ENCODE measurements at places on chromosomes 5 and 9.

DNA sequence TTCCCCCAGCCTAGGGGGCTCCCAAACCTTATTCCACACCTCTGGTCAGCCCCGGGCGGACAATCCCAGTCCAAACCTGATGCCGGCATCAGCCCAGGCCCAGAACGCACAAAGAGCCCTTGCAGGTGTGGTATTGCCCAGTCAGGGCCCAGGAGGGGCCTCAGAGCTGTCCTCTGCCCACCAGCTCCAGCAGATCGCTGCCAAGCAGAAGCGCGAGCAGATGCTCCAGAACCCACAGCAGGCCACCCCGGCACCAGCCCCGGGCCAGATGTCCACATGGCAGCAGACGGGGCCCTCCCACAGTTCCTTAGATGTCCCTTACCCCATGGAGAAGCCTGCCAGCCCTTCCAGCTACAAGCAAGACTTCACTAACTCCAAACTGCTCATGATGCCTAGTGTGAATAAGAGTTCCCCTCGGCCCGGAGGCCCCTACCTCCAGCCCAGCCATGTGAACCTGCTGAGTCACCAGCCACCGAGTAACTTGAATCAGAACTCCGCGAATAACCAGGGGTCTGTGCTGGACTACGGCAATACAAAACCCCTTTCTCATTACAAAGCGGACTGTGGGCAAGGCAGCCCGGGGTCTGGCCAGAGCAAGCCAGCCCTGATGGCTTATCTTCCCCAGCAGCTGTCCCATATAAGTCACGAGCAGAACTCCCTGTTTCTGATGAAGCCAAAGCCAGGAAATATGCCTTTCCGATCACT, 27.6 kb upstream of the LTC4S start:
- no peak overlapping the region for H3K4me3 ChIP-seq
- DNase-seq: no peak
- H3K4me1 ChIP-seq: peaks cover 42% of the 10 kb centered on the region
- H3K27ac ChIP-seq: no peak overlapping the region
- H3K36me3 ChIP-seq: peaks cover 14% of the 10 kb centered on the region

DNA sequence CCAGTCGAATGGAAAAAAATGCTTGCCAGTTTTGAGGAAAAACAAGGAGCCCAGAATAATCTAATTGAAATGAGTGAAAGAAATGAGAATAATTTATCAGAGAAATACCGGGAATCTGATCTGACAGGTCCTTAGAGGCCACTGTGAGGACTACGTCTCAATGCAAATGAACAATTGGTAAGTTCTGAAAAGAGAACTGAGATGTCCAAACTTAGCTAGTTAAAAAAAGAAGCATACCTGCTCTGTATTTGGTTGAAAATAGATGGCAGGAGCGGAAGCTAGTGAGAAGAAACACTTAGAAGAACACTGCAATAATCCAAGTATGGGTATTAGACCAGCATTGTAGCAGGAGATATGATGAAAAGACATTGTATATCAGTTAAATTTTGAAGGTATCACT, 161.2 kb downstream of the CDH9 start:
- H3K4me1 ChIP-seq: no peaks in the 10 kb centered on the region
- DNase-seq: no peak
- H3K36me3 ChIP-seq: no peaks in the 10 kb centered on the region
- H3K4me3 ChIP-seq: no peak overlapping the region
- no peak overlapping the region for H3K27ac ChIP-seq

DNA sequence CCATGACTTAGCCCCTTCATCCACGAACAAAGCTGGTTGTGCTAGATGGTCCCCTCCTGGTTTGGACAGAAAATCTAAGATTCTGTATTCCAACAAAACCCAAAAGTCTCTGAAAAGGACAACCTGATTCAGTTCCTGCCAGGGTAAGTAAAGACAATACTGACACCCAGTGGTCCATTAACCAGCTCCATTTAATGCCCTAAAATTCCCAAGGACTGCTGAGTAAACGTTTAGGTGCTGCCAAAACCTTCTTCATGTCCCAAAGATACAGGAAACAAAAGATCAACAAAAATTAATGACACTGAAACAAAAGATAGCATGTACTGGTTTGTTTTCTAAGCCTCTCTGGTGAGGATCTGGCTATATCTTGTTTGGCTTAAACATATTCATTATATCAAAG, 25.3 kb upstream of the PPP1R2B start:
- no peaks in the 10 kb centered on the region for H3K36me3 ChIP-seq
- H3K27me3 ChIP-seq: peaks cover 18% of the 10 kb centered on the region
- H3K4me1 ChIP-seq: no peaks in the 10 kb centered on the region
- H3K27ac ChIP-seq: no peak overlapping the region
- DNase-seq: no peak
- H3K4me3 ChIP-seq: no peak overlapping the region

DNA sequence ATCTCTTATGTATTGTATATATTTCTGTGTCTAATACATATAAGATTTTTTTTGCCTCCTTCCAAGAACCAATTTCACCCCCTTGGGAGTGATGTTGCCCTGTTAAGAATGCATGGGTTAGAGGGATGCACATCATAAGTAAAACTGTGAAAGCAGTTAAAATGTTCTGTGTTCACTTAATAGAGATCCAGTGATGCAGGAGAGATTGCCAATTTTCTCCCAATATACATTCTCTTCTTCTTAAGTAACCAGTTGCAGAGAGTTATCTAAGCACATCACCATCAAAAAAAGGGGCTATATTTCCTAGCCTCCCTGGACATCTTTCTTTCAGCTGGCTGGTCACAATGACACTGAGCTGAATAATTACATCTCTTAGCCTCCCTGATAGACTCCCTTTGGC, 307.0 kb downstream of the OSTF1 start:
- no peak overlapping the region for H3K27ac ChIP-seq
- H3K36me3 ChIP-seq: no peaks in the 10 kb centered on the region
- no peaks in the 10 kb centered on the region for H3K4me1 ChIP-seq
- no peak overlapping the region for H3K4me3 ChIP-seq
- H3K27me3 ChIP-seq: no peaks in the 10 kb centered on the region

- no peak overlapping the region for H3K4me3 ChIP-seq
- H3K36me3 ChIP-seq: peaks cover 69% of the 10 kb centered on the region
- H3K4me1 ChIP-seq: no peaks in the 10 kb centered on the region
- peak overlapping the region; percentile 30 for H3K27ac ChIP-seq
Observed at GRCh38 chr5:147611483-147611882, 101.6 kb upstream of the DPYSL3 start.

DNA sequence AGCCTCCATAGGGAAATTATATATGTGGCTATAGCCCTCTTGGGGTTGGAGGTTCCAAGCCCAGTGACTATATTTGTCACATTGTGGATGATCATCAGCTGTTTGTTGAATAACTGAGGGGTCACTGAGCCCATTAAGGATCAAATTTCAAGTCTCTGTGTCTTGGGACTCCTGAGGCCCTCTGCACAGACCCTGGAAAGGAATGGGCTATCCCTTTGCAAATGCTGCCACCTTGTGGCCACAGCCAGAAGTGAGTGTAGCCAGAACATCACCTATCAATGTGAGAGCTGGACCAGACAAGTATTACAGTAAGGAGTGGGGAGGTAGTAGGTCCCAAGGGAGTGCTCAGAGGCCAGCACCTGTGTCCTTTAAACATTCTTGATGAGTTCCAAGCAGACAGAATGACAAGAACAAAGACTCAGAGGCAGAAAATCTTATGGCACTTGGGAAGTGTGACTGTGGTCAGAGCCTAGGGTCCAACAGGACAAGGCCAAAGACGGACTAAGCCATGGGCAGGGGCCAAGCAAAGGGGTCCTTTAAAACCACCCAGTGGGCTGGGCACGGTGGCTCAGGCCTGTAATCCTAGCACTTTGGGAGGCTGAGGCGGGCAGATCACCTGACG, 8.2 kb downstream of the RPP25L start:
- peaks cover 6% of the 10 kb centered on the region for H3K4me1 ChIP-seq
- peaks cover 9% of the 10 kb centered on the region for H3K27me3 ChIP-seq
- peak; percentile 96 for DNase-seq

DNA sequence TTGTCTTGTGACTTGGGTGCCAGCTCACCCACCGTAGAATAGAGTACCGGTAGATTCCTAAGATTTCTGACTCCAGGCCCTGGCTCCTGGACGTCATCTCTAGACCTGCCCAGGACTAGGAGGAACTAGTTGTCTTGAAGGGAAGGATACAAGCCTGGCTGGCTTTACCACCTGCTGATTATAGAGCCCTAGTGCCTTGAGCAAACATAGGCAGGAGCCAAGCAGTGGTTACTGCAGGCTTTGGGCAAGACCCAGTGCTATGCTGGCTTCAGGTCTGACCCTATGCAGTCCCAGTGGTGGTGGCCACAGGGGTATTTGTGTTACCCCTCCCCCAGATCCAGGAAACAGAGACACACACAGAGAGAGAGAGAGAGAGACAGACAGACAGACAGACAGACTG, 606.2 kb downstream of the PDE4D start:
- peak overlapping the region; percentile 51 for H3K27ac ChIP-seq
- H3K36me3 ChIP-seq: peaks cover 2% of the 10 kb centered on the region
- H3K4me1 ChIP-seq: peaks cover 20% of the 10 kb centered on the region
- no peak overlapping the region for H3K4me3 ChIP-seq

- no peaks in the 10 kb centered on the region for H3K27me3 ChIP-seq
- peak overlapping the region; percentile 96 for H3K4me3 ChIP-seq
- DNase-seq: no peak
- H3K4me1 ChIP-seq: peaks cover 43% of the 10 kb centered on the region
- peaks cover 6% of the 10 kb centered on the region for H3K36me3 ChIP-seq
- H3K27ac ChIP-seq: no peak overlapping the region
Observed at GRCh38 chr9:3528451-3528850, 2.6 kb upstream of the RFX3 start.

GRCh38 chr5:177372034-177372896, 12.0 kb upstream of the SLC34A1 start:
- H3K4me1 ChIP-seq: peaks cover 16% of the 10 kb centered on the region
- H3K27ac ChIP-seq: no peak overlapping the region
- no peak overlapping the region for H3K4me3 ChIP-seq

- H3K4me1 ChIP-seq: no peaks in the 10 kb centered on the region
- no peak overlapping the region for H3K27ac ChIP-seq
- no peak for DNase-seq
- no peaks in the 10 kb centered on the region for H3K36me3 ChIP-seq
Observed at GRCh38 chr5:21817668-21818369, 1035.3 kb downstream of the CDH12 start.

DNA sequence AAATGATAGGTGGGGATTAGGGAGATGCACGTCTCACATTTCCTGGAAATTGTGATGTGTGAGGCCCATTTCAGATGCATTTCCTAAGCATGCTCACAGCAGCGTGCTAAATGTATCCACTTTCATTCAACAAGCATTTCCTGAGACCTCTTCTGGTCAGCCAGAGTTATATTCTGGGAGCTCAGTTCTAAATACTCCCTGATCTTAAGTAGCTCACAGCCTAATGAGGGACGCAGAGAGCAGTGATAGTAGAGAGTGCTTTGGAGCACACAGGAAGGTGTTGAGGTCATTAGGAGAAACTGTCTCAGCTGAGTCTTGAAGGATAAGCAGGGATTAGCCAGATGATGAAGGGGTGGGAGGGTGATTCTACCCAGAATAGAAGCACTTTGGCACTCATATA, 46.2 kb upstream of the FSD1L start:
- H3K36me3 ChIP-seq: no peaks in the 10 kb centered on the region
- H3K27me3 ChIP-seq: no peaks in the 10 kb centered on the region
- no peak overlapping the region for H3K27ac ChIP-seq
- H3K4me1 ChIP-seq: peaks cover 13% of the 10 kb centered on the region
- DNase-seq: no peak
- H3K4me3 ChIP-seq: no peak overlapping the region

GRCh38 chr5:144378681-144379080, 208.0 kb downstream of the KCTD16 start:
- no peaks in the 10 kb centered on the region for H3K36me3 ChIP-seq
- DNase-seq: no peak
- H3K27ac ChIP-seq: no peak overlapping the region
- H3K4me3 ChIP-seq: no peak overlapping the region
- no peaks in the 10 kb centered on the region for H3K27me3 ChIP-seq

GRCh38 chr9:89534515-89535287, 36.8 kb upstream of the SEMA4D start:
- H3K4me1 ChIP-seq: peaks cover 2% of the 10 kb centered on the region
- DNase-seq: no peak
- no peak overlapping the region for H3K27ac ChIP-seq
- no peak overlapping the region for H3K4me3 ChIP-seq
- no peaks in the 10 kb centered on the region for H3K27me3 ChIP-seq

- DNase-seq: no peak
- H3K27me3 ChIP-seq: no peaks in the 10 kb centered on the region
- H3K4me1 ChIP-seq: peaks cover 11% of the 10 kb centered on the region
- H3K4me3 ChIP-seq: no peak overlapping the region
Observed at GRCh38 chr9:16794871-16795639, 75.4 kb downstream of the BNC2 start.

DNA sequence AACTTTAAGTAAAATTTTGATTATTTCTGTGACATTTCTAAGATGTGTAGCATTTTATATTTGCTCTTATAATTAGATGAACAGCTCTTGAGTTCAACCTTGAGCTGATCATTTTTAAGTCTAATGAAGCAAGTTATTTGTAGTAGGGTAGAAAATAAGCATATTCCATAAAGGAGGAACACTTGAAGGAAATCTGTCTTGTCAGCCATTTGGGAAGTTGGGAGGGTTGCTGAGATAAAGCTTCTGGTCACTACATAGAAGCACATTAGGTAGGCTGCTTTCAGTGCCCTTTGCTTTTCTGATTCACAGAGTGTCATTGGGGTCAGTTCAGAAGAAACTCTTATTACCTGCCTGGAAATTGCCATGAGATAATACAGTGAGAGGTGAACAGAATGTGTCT, 44.1 kb downstream of the SEC24A start:
- no peaks in the 10 kb centered on the region for H3K4me1 ChIP-seq
- H3K4me3 ChIP-seq: no peak overlapping the region
- H3K27ac ChIP-seq: no peak overlapping the region
- DNase-seq: no peak

DNA sequence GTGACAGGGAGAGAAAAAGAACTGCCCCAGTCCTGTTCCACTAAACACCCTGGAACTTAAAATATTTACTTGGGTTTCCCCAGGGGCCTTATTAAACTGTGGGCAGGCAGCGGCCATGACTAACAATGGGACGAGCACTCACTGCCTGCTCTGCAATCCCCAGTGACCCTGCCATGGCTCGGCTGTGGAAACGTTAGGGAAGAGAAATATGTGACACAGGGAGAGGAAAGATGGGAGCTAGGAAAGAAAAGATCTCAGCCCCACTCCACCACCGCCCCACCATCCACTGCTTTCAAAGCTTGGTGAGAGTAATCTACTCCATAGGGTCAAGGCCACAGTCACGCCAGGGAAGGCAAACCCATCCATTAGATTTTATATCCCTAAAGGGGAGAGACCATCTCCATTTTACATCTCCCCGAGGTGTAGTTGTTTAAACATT, 117.6 kb downstream of the EFNA5 start:
- no peak for DNase-seq
- no peak overlapping the region for H3K4me3 ChIP-seq
- H3K4me1 ChIP-seq: peaks cover 50% of the 10 kb centered on the region
- no peaks in the 10 kb centered on the region for H3K36me3 ChIP-seq
- H3K27ac ChIP-seq: peak overlapping the region; percentile 79

GRCh38 chr5:74885170-74885569, 19.0 kb upstream of the FAM169A start:
- DNase-seq: no peak
- H3K36me3 ChIP-seq: no peaks in the 10 kb centered on the region
- H3K4me1 ChIP-seq: peaks cover 7% of the 10 kb centered on the region
- no peak overlapping the region for H3K27ac ChIP-seq

- H3K27me3 ChIP-seq: no peaks in the 10 kb centered on the region
- H3K4me1 ChIP-seq: no peaks in the 10 kb centered on the region
- no peaks in the 10 kb centered on the region for H3K36me3 ChIP-seq
- H3K4me3 ChIP-seq: no peak overlapping the region
- no peak for DNase-seq
Observed at GRCh38 chr9:34154057-34154456, 24.8 kb upstream of the UBAP1 start.
